Right hindlimb (tissue), 1 donor: ENCODE measurements at places on chromosomes 7 and 10.

GRCh38 chr10:132735341-132735775, 50.6 kb downstream of the NKX6-2 start:
- DNase-seq: no peak

- DNase-seq: no peak
These were observed 24.0 kb upstream of the INPP5F start for GRCh38 chr10:119701861-119702260.

DNA sequence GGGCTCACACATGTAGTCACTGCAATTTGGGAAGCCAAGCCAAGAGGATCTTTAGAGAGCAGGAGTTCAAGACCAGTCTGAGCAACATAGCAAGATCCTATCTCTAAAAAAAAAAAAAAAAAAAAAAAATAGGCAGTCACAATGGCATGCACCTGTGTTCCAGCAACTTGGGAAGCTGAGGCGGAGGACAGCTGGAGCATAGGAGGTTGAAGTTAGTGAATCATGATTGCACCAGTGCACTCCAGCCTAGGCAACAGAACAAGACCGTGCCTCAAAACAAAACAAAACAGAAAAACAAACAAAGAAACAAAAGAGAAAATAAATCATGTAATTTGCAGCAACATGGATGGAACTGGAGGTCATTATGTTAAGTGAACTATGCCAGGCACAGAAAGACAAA, 33.6 kb upstream of the BICC1 start:
- DNase-seq: no peak

DNA sequence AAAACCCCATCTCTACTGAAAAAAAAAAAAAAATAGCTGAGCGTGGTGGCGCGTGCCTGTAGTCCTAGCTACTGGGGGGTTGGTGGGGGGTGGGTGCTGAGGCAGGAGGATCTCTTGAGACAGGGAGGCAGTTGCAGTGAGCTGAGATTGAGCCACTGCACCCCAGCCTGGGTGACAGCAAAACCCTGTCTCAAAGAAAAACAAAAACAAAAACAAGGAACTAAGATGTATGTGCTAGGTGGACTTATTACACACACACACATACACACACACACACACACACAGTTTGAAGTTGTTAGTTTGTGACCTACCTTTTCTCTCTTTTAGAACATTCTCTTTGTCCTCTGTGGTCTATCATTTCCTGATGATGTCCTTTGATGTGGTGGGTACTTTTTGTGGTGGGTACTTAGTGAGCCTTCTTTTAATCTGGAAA, 53.5 kb downstream of the EXOC6 start:
- DNase-seq: no peak

DNA sequence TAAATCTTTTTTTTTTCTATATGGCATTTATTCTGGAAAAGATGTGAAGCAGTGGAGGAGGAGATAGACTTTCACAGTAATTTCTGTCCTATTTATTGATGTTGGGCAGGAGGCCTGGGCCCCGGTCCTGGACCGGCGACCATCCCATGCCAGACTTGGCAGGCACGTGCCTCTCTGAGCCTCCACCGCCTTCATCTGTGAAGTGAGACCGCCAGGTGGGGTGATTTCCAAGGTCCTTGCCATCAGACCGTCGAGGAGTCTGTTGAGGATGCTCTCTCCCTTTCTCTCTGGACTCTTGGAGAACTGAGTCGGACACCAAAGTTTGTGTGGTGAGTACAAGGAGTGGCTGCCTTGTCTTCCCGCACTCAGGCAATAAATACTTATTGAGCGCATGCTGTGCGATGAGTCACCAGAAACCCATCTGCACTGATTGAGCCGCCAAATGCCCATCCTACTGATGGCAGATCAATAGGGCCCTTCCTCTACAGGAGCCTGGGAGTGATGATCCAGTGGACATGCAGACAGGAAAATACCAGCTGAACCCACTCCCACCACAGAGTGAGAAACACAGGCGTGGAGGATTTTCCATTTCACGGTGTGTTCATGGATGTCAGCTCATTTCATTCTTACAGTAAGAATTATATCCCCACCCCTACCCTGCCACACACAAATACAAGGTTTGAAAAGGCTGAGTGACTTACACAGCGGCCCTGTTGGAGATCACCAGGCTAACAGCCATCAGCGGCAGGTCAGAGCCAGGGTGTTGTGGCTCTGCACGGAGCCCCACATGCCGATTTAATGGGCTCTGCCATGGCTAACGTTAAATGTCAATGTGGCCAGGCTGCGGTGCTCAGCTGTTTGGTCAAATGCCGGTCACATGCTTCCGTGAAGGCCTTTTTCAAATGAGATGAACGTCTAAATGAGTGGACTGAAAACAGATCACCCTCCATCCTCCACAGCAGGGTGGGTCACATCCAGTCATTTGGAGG, 11.5 kb upstream of the PRKAG2 start:
- DNase-seq: no peak

DNA sequence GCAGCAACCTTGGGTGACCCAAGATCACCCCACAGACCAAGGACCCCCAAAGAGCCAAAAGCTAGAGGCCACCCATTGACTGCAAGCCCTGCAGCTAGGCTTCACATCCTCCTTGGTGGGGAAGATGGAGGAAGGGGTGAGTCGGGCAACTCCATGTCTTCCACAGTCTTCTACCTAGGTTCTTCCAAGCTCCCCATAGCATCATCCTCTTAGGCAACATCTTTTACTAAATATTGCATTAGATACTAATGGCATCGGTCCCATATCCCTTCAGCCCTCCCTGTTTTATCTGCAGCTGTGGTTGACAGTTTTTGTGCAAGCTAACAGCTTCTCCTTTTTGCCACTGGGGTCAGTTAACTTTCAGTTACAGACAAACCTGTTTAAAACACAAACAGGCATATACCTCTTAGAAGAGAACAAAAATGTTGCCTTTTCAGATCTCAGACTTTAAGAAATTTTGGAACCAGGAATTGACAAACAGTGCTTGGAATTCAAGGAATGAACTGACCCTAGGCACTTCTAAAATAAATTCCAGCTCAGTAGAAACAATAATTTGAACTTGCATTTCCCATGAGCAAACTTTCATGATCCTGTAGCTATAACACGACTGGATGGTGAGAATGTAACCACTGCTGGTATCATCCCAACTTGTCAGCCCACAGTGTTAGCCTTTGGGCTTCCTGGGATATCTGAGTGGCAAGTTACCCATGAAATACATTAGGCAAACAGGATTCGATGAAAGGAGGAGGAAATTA, 33.9 kb upstream of the MSMB start:
- DNase-seq: no peak

DNA sequence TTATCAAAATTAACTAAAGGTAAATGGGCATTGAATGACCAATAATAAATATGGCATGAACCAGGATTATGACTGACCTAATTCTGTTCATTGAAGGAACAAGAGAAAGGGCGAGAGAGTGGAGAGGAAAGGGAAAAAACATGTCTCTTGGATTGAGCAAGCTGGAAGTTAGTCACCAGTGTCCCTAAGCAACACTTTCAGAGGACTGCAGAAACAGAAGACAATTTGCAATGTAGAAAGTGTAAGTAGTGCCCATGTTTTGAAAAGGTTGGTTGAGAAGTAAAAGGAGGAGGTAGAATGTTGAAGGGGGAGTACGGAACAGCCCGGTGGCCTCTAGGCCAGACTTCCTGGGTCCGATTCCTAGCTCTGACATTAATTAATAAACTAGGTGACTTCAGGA, 94.6 kb downstream of the FAS start:
- DNase-seq: no peak

- no peak for DNase-seq
These were observed 95.1 kb upstream of the CPXM2 start for GRCh38 chr10:123986736-123987135.
